Kidney epithelial cell (primary cell): ENCODE measurements at places on chromosomes 16 and 17.

GRCh38 chr17:79305376-79305767 is 230.7 kb downstream of the ENGASE start:
- DNase-seq: no peak

- DNase-seq: no peak
These were observed 41.1 kb downstream of the FTO start for GRCh38 chr16:53745086-53745485.

GRCh38 chr17:21376081-21376758 is at the start of gene KCNJ12:
KCNJ12 (plus strand) TSS chr17:21376357; CDS start chr17:21415343, 38,986 bp downstream.
- DNase-seq: no peak

DNA sequence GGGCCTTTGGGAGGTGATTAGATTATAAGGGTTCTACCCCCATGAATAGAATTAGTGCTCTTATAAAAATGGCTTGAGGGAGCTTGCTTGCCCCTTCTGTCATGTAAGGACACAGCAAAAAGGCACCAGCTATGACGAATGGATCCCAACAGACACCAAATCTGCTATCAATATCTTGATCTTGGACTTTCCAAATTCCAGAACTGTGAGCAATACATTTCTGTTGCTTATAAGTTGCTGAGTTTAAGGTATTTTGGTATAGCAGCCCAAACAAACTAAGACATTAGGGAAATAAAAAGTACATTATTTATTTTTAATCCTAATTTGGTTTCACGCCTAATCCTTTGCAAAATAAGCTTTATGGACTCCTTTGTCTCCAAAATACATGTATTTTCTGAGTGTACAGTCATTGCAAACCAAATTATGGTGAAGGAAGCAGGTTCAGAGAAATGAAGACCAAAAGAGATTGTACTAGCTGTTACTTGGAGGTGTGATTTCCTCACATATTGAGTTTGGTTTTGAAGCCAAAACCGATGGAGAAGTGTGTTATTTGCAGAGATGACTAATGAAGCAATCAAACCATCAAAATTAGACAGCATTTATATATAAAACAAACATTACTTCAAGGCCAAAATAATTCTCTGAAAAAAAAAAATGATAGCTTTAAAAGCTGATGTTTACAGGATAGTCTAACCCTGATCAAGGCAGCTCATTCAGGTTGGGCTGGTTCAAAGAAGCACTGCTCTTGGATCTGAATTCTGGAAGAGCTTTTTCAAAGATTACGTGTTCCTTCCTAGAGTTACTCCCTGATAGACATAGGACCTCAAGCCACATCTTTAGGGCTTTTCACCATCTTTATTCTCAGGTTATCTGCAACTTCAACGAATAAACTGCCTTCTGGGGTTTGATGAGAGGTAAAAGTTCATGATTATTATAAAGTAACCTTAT is 71.6 kb downstream of the MYO1D start:
- no peak for DNase-seq

DNA sequence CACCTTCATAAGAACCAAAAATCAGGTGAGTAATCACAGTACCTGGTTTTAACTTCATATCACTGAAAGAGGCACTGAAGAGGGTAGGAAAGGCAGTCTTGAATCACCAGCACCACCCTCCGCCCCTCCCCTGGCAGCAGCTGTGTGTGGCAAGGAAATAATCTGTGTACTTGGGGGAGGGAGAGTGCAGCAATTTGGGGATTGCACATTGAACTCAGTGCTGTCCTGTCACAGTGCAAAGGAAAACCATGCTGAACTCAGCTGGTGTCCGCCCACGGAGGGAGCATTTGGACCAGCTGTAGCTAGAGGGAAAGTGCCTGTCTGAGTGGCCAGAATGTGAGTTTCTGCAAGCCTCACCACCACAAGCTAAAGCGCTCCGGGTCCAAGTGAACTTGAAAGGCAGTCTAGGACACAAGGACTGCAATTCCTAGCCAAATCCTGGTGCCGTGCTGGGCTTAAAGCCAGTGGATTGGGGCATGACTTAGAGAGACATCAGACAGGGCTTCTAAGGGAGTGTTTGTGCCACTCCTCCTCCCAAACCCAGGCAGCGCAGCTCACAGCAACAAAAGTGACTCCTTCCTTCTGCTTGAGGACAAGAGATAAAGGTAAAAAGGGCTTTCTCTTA is 39.7 kb upstream of the ALDH3A1 start:
- no peak for DNase-seq

- DNase-seq: no peak
These were observed 6.1 kb upstream of the ABCC12 start for GRCh38 chr16:48161906-48162305.

GRCh38 chr16:47978491-47979163 is 177.2 kb downstream of the ABCC12 start:
- DNase-seq: no peak

GRCh38 chr17:50102164-50102991 is 7.2 kb downstream of the PDK2 start:
- DNase-seq: no peak

DNA sequence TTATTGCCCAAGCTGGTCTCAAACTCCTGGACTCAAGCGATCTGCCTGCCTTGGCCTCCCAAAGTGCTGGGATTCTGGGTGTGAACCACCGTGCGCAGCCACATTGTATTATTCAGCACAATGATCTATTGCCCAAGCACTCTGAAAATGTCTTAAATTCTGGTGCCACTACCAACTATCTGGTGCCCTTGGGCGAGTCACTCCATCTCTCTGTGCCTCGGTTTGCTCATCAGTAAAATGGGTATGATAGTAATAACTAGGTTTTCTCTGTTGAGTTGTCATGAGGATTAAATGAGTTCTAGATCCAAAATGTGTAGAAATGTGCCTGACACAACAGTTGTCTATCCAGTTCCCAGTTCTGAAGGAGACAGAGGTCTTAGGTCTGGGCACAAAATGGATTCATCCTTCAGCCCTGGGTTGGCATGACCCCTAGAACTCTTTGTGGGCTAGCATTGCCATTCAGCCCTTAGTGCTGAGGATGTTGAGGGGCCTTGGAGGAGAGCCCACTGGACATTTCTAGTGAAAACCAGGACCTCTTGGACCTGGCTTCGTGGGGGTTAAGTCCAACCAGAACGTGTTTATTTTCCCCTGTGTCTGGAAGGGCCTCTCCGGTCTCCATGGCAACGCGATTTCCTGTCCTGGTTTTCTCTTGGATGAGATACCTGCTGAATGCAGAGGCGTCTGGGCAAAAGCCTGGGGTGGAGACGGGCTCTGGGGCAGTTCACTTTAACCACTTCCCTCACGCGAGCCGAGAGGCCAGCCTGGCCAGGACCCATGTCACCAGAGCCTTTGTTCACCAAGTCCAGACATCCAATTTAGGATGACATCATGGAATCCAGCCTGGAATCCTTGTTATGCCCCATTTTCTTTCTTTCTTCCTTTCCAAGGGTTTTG is 43.7 kb upstream of the TNRC6A start:
- peak; percentile 56 for DNase-seq

- DNase-seq: no peak
These were observed 29.8 kb downstream of the PITPNM3 start for GRCh38 chr17:6526362-6527152.

- DNase-seq: no peak
These were observed 90.7 kb upstream of the SMIM36 start for GRCh38 chr17:55601874-55602364.

DNA sequence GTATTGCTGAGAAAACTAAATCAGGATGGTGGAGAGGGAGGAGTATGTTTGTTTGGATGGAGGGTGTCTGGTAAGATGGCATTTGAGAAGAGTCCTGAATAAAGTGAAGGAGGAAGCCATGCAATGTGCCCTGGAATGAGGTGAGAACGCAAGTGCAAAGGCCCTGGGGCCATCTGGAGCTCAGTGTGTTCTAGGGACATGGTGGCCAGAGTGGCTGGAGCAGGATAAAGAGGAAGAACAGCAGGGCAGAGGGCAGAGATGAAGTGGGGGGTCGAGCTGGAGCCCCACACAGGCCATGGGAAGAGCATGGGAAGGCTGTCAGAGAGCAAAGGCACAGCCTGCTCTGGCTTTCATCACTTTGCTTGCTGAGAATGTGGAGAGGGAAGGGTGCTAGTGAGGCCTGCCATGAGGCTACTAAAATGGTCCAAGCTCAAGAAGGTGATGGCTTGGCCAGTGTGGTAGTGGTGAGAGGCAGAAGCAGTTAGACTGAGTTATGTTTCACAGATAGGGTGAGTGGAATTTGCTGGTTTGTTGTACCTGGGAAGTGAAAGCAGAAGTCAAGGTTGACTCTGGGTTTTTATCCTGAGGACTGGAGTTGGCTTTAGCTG is 234.1 kb downstream of the FOXL1 start:
- DNase-seq: no peak

GRCh38 chr17:77466140-77466539 is 325.4 kb downstream of the SEC14L1 start:
- no peak for DNase-seq

DNA sequence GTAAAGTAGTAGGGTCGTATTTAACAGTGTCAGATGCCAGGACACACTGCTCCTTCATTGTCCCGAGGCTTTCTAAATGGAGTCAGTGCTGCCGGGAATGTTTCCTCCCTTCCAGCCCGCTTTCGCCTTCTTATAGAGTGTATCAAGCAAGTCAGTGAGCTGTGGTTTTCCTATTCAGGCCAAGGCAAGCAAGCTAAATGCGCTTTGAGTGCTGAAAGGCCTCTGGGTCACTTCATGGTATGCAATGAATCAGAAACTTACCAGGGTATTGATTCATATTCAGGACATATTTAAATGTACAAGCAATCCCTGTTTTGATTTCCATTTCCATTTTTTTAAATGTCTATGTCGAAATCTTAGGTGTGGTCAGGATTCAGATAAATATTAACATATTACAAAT is 327.9 kb upstream of the SOX9 start:
- peak; percentile 12 for DNase-seq

DNA sequence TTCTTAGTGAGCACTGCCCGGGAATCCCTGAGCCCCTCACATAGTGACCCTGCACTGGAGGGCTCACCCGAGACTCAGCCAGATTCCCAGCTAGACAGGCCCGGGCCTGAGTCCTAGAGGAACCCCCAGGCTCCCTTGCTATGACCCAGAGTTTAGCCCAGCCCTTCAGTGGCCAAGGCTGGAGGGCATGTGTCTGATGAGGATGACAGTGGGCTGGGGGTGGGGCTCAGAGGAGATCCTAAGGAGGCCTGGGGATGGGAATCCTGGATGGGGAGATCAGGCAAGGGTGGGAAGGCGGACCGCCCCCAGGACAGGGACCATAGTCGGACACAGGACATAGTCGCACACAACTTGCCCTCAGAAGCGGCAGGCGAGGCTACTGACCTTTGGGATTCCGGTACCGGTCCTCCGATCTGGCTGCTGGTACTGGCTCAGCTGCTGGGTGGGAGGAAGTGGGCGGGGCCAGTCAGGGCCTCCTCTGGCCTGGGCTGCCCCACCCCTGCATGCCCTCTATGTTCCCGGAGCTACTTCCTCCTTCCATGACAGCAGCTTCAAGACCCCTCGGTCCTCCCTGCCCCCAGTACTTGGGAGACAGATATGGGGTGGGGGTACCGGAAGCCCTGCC is 1.1 kb downstream of the CD79B start:
- no peak for DNase-seq

DNA sequence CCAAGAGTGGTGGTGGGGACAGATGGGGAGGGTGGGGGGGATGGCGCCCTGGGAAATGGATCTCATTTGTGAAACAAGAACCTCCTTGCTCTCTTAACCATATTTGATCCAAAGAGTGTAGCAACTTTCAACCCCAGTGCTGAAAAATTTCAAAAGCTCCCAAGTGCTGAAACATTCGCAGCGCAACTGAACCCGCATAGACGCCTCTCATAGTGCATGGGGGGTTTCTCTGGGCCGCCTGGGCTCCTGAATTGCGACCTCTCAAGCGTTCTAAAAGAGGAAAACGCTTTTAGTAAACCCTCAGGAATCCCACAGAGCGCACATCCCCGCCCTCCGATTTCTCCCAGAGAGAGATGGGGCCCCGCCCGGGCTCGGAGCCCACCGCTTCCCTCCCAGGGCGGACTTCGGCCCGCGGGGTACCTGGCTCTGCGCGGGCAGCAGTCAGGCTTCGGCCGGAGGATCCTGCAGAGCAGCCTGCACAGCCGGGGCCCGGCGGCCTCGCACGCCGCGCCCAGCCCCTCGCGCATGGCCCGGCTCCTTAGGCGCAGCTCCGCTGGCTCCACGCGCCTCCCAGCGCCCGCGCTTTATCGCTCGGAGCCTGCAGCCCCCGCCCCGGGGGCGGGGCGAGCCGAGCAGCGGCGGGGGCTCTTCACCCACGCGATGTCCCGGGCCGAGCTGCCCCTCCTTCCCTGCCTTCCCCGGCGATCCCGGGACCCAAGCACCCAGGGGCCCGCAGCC is 7.0 kb downstream of the NOS2 start:
- DNase-seq: no peak

- no peak for DNase-seq
These were observed 3.9 kb downstream of the HOXB1 start for GRCh38 chr17:48526608-48527546.

GRCh38 chr17:39635614-39636176 is 1.2 kb upstream of the STARD3 start:
- no peak for DNase-seq

DNA sequence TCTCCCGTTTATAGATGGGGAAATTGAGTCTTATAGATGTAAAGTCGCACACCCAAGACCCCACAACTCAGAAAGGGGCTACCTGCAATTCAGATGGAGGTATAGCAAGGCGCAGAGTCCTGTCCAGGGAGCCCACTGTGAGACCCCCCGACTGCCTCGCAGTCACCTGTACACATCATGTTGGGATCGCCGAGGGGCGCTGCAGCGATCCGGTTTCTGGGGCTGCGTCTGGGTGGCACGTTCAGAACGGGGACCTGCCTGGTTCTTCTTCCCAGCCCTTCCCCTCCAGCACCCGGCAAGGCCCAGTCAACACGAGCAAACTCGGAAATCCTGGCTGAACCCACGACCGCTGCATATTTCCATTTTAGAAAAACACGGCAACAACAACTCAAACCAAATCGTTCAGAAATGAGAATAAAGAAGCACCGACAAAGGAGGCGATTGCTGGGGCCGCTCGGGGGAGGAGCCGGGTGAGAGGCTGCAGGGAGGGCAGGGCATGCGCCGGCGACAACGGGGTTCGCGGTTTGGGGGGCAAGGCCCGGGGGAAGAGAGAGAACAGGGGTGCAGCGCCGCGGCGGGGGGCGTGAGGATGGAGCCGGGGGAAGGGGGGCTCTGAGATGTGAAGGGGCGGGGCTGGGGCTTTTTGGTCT is 643 bp downstream of the HSDL1 start:
- DNase-seq: no peak

DNA sequence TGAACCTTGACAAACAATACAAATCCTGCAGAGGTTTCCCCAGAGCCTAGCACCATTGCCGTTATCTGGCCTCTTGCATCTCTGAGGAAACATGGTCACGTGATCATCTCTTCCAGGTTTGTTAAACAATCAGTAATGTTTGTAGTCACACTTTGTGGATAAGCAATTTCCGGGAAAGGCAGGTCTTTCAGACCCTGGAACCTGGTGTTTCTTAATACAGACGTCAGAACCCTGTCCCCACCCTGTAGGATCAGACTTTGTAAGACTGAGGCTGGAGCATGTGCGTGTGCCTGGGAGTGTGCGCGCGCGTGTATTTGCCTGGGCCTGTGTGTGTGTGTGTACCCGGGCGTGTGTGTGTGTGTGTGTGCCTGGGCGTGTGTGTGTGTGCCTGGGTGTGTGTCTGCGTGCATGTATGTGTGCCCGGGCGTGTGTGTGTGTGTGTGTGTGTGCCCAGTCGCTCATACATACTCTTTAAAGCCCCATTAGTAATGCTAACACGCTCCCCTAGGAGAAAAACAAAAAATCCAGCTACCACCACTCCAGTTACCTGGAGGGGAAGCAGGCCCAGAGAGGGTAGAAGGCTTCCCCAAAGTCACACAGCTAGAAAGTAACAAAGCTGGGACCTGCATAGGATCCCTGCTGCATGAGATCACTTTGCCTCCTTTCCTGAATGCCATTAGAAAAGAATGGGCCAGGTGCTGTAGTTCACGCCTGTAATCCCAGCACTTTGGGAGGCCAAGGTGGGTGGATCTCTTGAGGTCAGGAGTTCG is 5.3 kb downstream of the CTNS start:
- no peak for DNase-seq
